Activated CD4-positive, CD25-positive, alpha-beta regulatory T cell treated with anti-CD3 and anti-CD28 coated beads, Interleukin-2, amount 50 U/mL, for 24 hours (primary cell): ENCODE measurements at places on chromosomes 4 and X.
A peak's percentile ranks its signal among the peaks of the same experiment; 100 is the strongest.

GRCh38 chr4:3232001-3232400, 17.0 kb upstream of the MSANTD1 start:
- ATAC-seq, result no peak

DNA sequence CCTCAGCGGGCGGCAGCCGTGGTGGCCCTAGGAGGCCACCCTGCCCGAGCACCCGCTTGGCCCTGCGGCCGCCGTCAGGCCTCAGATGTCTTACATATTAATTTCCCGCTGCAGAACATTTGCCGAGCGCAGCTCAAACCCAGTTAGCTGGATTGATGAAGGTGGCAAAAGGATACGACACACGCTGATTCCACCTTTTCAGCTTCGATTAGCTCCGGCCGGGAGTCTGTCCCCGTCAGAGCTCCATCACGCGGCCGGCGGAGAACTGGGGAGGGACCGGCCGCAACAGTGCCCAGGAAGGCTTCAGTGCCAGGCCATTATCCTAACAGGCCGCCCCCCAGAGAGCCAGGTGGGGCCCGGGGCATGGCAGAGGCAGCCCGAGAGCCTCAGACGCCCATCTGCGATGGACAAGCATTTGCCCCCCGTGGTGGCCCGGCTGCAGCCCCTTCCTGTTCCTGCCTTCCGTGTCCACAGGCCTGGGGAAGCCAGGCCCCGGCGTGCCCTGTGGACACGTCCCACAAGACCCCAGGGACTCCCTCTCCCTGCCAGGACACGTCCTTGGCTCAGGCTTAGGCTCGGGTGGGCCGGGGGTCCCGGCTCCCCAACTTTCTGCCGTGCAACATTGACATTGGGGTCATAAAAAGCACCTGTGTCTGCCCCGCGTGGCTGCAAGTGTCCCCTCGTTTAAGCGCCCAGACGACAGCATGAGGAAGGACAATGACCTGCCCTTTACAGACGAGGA, 133.8 kb upstream of the NKX1-1 start:
- no peak for ATAC-seq

DNA sequence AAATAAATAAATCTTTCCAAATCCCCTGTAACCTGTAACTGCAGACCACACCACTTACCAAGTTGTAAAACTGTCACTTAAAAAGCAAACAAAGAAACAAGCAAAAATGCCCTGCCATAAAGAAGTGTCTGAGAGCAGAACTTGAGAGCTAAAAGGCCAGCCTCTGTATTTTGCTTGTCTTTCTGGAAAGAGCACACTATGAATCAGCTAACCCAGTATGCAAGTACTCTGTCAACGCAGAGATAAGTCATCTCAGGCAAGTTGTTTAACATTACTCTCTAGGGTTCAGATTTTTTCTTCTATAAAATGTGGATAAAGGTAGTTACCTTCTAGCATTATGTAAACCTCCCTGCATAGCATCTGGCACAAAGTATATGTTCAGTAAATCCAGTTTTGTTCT, 134.8 kb downstream of the HS3ST1 start:
- no peak for ATAC-seq

- no peak for ATAC-seq
Observed at GRCh38 chrX:24448762-24449250, 16.3 kb upstream of the PDK3 start.

GRCh38 chrX:110992611-110993010, 103.4 kb upstream of the PAK3 start:
- ATAC-seq, result no peak

- ATAC-seq, result no peak
Observed at GRCh38 chr4:41177016-41177415, 37.3 kb downstream of the APBB2 start.

DNA sequence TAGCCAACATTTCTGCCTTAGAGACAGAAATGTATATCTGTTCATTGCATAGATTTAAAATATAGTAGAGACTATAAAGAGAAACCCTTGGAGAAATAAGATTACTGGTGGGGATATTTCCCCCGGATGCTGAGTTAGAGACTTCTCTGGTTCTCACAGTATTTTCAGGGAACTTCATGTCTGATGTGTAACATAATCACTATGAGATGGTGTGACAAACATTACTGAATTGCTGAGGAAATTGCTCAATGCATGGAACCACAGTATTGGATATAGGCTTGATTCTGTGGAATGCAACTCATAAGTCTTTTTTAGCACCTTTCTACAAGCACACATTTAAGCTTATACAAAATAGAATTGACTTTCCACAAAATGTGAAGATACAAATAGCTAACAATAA, 152.7 kb downstream of the SOWAHB start:
- no peak for ATAC-seq

GRCh38 chr4:59571805-59572430, 1628.2 kb upstream of the ADGRL3 start:
- no peak for ATAC-seq

GRCh38 chr4:128307123-128307571, 19.5 kb upstream of the PGRMC2 start:
- ATAC-seq, result no peak

DNA sequence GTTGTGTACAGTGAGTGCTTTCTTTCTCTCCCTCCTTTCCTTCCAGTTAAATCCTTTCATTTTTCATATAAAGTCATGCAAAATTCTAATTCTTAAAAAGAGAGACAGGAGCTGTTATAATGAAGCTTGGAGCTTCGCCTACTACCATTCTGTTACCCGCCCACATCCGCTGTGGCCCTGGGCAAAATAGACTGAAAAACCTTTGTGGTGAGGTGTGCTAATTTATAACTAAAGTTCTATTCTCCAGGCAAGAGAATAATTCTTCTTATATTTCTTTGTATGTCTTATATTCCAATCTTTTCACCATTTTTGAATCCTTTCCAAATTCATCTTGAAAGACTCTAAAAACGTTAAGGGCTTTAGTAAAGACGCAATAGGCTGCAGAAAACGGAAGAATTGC, 7.0 kb downstream of the QRFPR start:
- no peak for ATAC-seq

DNA sequence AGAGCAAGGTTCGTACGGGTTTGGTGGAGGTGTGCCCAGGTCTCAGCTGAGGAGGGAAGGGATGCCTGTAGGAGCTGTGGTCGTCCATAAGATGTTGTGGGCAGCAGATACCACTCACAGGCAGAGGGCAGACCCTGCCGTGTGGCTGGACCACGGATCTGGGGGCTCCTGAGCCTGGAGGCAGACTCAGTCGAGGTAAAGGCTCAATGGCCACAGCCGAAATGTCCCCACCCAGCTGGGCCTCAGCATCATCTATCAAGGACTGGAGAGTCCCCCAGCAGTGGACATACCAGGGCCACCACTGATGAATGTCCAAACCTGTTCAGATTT, 98.5 kb downstream of the DHRSX start:
- ATAC-seq, result no peak

GRCh38 chrX:103254171-103254824, 657 bp downstream of the TCEAL8 start:
- ATAC-seq, result peak; percentile 45

DNA sequence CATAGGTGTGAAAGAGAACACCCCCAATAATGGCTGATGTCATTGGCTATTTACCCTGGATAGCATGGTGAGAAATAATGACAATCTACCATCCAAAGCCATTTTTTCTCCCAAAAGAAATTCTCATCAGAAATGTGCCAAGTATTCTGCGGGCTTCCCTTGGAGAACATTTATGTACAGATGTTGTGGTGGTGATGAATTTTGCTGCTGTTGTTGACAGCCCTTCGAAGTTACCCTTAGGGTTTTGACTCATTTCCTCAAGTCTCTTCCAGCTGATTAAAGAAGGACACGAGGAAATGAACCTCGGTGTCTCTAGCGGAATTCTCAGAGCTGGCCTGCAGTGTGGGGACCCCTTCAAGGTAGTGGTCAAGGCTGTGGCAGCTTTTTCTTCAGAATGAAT, 3.4 kb downstream of the KIT start:
- no peak for ATAC-seq

DNA sequence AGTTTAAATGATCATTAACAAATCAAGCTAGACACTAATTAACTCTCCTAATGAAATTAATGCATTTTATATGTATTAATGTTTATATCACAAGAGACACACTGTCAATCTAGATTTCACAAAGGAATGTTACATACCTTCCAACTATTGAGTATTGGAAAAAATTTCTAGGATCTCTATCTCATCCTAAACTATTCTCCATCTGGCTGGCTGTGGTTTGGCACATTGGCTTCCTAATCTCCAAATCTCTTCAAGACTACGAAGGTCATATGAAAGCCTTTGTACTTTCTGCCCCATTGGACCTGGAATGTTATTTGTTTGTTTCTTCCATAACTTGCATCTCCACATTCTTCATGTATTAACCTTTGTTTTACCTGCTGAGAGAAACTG, 1160.0 kb downstream of the ADGRL3 start:
- ATAC-seq, result no peak

DNA sequence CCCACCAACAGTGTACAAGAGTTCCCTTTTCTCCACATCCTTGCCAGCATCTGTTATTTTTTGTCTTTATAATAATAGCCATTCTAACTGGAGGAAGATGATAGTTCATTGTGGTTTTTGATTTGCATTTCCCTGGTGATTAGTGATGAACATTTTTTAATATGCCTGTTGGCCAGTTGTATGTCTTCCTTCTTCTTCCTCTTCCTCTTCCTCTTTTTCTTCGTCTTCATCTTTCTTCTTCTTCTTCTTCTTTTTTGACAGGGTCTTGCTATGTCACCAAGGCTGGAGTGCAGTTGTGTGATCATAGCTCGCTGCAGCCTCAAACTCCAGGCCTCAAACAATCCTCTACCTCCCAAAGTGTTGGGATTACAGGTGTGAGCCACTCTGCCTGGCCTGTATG, 87.4 kb downstream of the CCDC160 start:
- no peak for ATAC-seq

- no peak for ATAC-seq
Observed at GRCh38 chr4:110132816-110133719, 65.3 kb downstream of the ELOVL6 start.

- ATAC-seq, result no peak
Observed at GRCh38 chr4:28287831-28288233, 1427.2 kb downstream of the STIM2 start.

- ATAC-seq, result no peak
Observed at GRCh38 chr4:7900334-7900909, 39.2 kb downstream of the AFAP1 start.

- ATAC-seq, result no peak
Observed at GRCh38 chrX:97666890-97667289, 783.2 kb downstream of the RPA4 start.

DNA sequence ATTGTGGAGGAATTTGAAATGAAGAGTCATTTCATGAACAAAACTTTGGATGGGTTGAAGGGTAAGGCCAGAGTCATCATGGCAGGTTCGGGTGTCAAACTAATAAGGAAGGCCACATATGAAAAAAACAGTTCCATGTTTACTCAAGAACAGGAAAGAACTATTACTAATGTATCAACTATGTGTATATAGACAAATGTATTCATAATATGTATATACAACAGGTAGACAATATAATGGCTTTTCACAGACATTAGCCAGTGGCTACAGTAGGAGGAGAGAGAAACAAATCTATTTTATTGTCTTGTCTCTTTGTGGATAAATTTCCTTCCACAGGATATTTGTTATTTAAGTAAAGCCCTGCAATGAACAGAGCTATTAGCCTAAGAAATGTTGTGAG, 101.1 kb downstream of the CBLL2 start:
- ATAC-seq, result no peak

GRCh38 chrX:154436983-154437752, at the start of gene GDI1:
GDI1 (plus strand) TSS chrX:154437154; CDS start chrX:154437255, 101 bp downstream.
- ATAC-seq, result peak; percentile 56

- ATAC-seq, result no peak
Observed at GRCh38 chr4:65651031-65651430, 19.3 kb downstream of the EPHA5 start.

DNA sequence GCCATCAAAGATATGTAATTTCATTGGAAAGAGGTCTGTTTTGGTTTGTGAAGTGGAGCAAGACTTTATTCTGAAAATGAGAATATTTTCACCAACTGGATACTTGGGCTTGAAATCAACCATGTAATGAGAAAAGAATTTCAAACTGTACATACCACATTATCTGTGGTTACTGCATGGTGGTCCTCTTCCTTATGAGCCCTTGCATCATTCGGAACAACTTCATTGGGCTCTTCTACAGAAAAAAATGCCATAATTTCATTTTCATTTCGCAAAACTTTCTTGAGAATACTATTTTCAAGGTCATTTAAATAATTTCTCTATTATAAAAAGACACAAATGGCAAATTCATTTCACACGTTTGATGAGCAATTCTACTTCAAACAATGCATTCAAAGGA, 148.6 kb upstream of the RPS6KA6 start:
- no peak for ATAC-seq

DNA sequence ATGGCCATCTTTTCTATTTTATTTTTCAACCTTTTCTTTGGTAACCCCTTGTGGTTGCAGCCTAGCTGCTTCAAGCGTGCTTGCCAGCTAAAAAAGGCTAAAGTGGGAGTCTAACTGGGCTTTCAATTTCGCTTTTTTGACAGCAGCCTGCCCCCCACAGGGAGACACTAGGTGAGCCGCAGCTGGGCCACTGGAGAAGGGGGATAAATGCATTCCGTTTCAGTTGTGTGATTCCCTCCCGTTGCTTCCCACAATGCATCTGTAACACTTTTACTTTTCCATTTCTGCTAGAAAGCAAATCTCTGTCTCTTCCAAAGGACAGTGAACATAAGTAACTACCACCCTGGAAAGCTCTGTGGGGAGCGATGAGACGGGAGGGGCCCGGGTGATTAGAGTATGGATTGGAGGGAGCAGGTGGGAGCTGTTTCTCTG, 86.3 kb upstream of the RAPGEF2 start:
- no peak for ATAC-seq

DNA sequence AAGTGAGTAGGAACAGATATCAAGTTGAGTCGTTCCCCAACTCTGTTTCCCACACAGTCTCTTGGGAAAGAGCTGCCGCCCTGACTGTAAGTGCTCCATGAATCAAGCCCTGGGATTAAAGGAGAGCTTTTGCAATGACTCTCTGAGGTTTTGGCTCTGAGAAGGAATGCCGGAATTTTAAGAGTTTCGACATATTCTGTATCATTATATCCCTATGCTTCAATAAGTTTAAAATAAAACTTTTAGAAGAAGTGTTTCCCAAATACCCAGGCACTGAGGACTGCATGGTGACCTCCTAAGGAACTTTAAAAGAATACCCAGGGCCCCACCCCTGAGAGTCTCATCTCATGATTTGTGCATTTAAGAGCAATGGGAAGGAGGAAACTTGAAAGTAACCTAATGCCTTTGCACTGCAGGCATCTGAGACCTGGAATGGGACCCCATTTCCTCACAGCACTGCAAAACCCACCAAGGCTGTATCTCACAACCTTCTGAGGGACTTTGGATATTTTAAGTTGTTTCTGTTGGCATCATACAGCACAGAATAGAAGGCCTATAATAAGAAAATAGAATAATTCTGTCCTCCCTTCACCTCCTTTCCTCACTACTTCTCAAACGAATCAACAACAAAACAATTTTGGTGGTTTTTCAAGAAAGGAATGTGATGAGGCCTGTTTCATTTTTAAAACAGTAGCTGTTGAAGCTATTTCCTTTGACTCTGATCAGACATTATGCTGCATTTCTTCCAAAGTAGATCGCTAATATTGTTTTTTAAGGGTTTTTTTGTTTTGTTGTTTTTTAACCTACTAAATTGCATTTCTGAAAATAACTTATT, 121.2 kb downstream of the GASK1B start:
- ATAC-seq, result no peak
